ENCODE measurements at places on chromosomes 3 and 15.

GRCh38 chr15:31301673-31301990 is 25.0 kb upstream of the KLF13 start:
- H3K4me3 ChIP-seq, result no peak overlapping the region
- no peaks in the 10 kb centered on the region for H3K36me3 ChIP-seq
- H3K27me3 ChIP-seq, result no peaks in the 10 kb centered on the region
- H3K27ac ChIP-seq, result no peak overlapping the region
- no peaks in the 10 kb centered on the region for H3K4me1 ChIP-seq

GRCh38 chr15:41801850-41802455 is 25.9 kb upstream of the JMJD7 start:
- DNase-seq, result no peak
- no peaks in the 10 kb centered on the region for H3K36me3 ChIP-seq
- no peaks in the 10 kb centered on the region for H3K27me3 ChIP-seq
- no peak overlapping the region for H3K4me3 ChIP-seq

DNA sequence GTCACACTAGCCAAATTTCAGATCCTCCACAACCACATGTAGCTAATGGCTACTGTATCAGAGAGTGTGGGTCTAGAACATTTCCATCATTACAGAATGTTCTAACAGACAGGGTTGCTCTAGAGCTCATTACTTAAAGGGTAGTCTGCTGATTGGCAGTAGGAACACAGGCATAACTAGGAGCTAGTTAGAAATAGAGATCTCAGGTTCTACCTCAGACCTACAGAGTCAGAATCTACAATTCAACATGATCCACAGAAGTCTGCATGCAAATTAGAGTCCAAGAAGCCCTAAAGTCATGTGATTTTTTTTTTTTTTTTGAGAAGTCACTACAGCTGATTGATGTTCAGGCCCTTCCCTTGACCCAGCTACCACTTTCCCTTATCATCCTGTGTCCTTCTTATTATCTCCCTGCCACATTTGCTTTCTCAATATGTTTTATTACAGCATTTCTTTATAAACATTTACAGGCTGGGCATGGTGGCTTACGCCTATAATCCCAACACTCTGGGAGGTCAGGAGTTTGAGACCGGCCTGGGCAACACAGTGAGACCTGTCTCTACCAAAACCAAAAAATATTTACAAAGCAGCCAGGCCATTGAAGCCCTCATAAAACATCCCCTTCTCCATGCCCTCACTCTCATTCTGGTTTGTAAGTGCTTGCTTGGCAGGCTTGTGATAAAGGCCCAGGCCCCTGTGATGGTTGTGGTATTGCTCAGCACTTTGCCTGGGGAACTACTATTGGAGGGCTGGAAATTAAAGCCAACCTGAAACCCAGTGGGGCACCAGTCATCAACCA is 3.8 kb upstream of the ABHD5 start:
- H3K4me3 ChIP-seq, result no peak overlapping the region
- no peaks in the 10 kb centered on the region for H3K36me3 ChIP-seq
- no peaks in the 10 kb centered on the region for H3K4me1 ChIP-seq

DNA sequence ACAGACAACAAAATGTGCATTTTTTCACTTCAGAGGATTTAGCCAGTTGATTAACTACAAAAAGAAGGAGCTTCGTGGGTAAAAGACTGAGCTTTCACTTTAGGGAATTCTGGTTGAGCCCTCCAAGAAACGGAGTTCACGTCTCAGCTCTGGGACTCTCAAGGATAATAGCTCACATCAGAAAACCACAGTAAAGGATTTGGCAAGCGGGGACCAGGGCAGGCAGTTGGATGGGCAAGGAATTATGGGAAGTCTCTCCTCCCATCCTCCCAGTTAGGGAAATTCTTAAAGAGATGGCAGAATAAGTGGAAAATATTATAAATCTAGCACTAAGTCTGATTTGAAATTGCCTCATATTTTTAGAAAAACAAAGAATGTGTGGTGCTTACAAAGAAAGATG is 188.3 kb upstream of the EOMES start:
- H3K4me3 ChIP-seq, result no peak overlapping the region
- DNase-seq, result no peak
- H3K4me1 ChIP-seq, result no peaks in the 10 kb centered on the region
- H3K27me3 ChIP-seq, result no peaks in the 10 kb centered on the region

DNA sequence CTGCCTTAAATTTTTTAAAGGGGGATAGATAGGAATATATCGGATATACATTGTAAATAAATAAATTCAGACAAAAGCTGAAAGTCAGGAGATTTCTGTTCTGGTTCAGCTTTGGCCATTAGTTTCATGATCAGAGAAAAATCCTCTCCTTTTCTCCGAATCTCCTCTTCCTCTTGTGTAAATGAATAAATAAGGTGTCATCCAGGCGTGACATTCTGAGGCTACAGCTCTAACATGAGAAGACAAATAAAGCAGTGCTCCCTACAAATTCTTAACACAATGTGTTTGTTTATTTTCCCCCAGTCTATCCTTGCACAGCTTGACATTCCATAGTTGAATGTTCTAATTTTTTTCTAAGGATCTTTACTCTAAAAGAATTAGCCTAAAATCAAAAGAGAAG is 9.4 kb upstream of the MB21D2 start:
- no peaks in the 10 kb centered on the region for H3K27me3 ChIP-seq
- no peak for DNase-seq
- H3K27ac ChIP-seq, result no peak overlapping the region
- no peak overlapping the region for H3K4me3 ChIP-seq

DNA sequence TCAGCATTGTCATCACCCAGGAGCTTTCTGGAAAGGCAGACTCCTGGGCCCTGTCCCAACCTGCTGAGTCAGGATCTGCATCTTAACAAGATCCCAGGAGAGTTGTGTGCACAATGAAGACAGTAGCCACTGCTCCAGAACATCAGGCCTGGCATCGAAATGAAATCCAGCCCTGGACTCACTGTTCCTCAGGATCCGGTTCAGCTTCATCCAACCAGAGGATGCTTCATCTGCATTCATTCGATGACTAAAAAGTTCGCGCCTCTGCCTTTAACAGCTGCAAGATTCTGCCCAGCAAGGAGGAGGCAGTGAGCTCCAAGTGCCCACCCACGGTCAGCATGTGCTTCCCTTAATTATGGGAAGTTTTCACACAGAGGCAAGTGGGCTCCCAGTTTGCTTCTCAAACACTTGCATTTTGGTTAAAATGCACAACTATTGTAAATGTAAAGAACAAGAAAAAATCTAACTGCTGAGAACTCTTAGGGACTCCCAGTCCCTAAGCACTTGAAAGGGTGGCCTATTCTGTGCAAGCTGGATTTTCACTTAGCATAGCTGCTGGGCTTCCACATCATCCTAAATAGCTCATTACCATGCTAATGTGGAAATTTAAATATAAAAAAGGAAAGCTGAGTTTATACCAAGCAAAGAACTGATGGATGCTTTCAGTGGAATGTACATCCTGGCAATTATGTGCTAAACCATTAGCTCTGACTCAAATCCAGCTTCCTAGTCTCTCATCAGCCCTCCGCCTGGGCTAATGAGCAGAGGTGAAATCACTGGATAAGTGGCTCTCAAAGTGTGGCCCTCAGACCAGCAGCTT is 25.5 kb upstream of the ESYT3 start:
- no peak overlapping the region for H3K4me3 ChIP-seq
- no peak for DNase-seq
- no peaks in the 10 kb centered on the region for H3K27me3 ChIP-seq
- no peak overlapping the region for H3K27ac ChIP-seq

- no peak overlapping the region for H3K4me3 ChIP-seq
- peaks cover 31% of the 10 kb centered on the region for H3K27me3 ChIP-seq
- no peaks in the 10 kb centered on the region for H3K36me3 ChIP-seq
- H3K27ac ChIP-seq, result no peak overlapping the region
- DNase-seq, result no peak
Observed at GRCh38 chr15:59994888-59995557, 9.1 kb upstream of the FOXB1 start.

DNA sequence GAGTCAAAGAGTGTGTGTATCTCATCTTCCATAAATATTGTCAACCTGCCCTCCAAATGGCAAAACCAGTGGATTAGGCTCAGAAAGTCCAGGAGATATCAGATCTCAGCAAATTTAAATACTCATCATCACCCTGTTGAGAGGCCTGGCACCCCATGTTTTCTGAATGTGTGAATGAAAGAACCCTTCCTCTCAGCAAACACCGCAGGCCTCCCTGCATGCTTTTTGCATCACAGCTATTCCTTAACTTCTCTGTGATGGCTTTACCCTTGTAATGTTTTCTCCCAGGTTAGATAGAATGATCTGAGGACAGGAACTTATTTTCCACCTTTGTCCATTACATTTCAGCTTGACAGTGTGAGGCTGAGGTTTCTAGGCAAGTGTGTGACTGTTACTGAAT is 43.6 kb upstream of the NMNAT3 start:
- DNase-seq, result no peak
- H3K4me3 ChIP-seq, result no peak overlapping the region
- H3K27me3 ChIP-seq, result no peaks in the 10 kb centered on the region
- no peaks in the 10 kb centered on the region for H3K4me1 ChIP-seq

- no peaks in the 10 kb centered on the region for H3K27me3 ChIP-seq
- H3K36me3 ChIP-seq, result no peaks in the 10 kb centered on the region
- no peak overlapping the region for H3K4me3 ChIP-seq
- DNase-seq, result no peak
- H3K27ac ChIP-seq, result no peak overlapping the region
Observed at GRCh38 chr3:133890972-133891644, 4.6 kb downstream of the RAB6B start.

DNA sequence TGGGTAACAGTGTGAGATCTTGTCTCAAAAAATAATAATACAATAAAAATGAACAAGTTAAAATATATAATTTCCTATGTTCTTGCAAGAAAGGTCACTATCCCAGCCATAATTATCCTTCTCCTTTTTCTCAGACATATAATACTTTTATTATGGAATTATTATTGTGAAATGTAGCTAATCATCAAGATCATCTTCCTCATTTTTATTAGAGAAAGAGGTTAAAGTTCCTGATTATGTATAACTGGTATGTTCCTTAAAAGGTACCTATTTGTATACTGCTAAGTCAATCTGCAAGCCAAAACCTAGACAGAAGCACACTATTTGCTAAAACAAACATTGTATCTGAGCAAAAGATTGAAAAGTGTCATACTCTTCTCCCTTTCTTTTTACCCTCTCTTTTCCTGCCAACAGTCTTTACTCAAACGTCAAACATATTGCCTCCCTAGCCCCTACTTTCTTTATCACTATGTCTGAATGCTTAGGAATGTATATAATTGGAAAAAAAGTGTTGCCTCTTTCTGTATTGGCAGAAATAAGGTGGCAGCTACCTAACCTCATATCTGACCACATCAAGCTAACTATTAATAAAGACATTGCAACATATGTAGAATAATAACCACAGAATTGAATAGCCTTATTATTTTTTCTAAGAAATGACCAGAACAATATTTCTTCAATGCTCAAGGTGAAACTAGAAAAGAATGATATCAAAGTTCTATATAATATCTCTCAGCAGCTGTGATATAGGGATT is 18.5 kb downstream of the SEC11A start:
- H3K4me3 ChIP-seq, result no peak overlapping the region
- H3K4me1 ChIP-seq, result peaks cover 9% of the 10 kb centered on the region
- H3K27me3 ChIP-seq, result no peaks in the 10 kb centered on the region
- H3K36me3 ChIP-seq, result no peaks in the 10 kb centered on the region

DNA sequence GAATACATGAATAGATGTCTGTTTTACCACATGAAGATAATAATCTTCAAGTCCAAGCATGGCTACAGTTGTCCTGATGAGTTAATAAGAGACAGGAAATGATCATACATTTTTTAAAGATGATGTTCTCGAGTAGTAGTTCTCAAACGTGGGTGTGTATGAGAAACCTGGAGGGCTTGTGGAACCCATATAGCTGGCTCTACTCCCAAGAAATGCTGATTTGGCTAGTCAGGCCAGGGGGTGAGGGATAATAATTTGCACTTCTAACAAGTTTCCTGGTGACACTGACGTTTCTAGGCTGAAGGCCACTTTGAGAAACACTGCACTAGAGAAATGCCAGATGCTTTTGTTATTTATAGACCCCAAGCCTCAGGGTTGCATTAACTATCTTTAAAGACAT is 37.0 kb downstream of the ROPN1B start:
- DNase-seq, result no peak
- H3K4me3 ChIP-seq, result no peak overlapping the region
- H3K27ac ChIP-seq, result no peak overlapping the region
- H3K27me3 ChIP-seq, result no peaks in the 10 kb centered on the region
- H3K4me1 ChIP-seq, result no peaks in the 10 kb centered on the region
- peaks cover 20% of the 10 kb centered on the region for H3K36me3 ChIP-seq

Measured in thoracic aorta (tissue), 2 donors.